ENCODE measurements at places on chromosomes 7 and 10.

DNA sequence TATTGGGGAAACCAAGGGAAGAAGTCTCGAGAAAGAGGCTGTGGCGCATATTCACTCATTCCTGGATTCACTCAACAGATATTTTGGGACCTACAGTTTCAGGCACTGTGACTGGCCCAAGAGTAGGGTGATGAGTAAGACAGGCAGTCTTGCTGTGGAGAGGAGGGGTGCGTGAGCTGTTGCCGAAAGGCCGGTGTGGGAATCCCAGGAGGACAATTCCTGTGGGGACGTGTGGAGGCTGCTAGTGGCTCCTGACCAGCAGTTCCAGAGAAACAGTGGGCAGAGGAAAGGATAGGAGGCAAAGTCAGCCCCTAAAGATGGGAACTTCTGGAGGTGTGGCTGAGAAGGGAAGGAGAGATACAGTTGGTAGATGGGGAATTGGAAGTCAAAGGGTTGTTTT lies 59.3 kb upstream of the GRB10 start:
- no peak for DNase-seq

DNA sequence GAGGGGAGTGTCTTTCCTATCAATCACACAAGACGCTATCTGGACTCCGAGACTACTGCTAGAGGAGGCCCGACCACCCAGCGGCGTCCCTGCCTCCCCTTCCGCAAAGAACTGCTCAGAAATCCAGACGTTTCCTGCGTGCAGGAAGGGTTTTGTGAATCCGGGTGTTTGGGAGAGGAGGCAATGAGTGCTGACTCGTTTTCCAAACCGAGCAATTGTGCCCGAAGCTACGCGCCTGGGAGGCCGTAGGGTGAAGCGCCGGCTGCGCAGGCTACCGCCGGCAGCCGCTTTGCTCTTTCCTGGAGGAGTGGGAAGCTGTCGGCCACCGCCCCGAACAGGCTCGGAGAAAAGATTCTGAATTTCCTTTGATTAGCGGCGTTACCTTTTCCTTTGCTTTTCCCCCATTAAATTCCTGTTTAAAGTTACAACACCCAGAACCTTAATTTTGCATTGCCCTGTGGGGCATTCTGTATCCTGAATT lies 5.3 kb downstream of the VAX1 start:
- no peak for DNase-seq

DNA sequence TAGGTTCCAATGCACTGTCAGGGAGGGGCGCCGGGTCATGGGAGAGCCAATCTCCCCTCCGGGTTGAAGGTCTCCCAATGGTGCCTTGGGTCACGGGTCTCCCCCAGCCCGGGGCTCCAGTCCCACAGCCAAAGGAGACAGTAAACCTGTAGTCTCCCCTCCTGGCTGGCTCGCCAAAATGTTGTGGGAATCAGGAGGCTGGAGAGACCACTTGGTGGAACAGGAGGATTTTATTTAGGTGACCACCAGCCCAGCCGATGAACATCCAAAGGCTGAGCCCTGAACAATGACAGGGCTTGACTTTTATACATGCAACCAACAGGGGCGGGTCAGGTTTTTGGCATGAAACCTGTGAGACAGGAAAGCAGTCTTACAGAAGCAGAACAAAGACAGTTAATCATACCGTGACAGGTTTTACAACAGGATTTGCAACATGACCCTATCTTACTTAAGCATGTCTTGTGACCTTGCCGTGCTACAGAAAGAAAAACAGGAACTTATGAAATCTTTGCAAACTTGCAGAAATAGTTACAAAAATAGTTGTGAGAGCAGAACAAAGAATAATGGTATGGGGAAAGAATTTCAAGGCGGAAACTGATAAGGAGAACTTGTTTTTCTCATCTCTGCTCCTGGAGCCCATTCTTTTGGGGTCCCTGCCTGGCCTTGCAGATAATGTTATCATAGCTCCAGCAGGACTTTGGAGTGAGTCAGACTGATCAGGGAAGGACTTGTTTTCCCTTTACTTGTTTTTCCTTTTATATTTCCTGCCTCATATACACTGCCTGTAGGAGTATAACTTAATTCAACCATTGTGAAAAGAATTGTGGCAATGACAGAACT lies 7.1 kb downstream of the ERV3-1 start:
- no peak for DNase-seq

DNA sequence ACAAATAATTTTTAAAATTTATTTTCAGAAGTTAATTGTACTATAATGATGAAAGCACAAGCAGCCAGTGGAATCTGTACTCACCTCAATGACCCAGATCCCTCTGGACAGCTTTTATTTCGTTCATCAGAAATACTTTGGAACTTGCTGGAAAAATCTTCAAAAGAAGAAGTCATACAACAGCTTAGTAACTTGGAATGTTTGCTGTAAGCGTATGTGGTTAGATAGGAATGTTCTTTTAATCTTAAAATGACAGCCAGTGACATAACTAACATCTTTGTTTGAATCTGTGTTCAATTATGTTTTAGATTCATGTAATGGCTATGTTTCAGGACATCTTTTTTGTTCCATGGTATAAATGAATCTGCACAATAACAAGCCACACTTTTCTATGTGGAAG lies 26.8 kb downstream of the CFAP69 start:
- no peak for DNase-seq

DNA sequence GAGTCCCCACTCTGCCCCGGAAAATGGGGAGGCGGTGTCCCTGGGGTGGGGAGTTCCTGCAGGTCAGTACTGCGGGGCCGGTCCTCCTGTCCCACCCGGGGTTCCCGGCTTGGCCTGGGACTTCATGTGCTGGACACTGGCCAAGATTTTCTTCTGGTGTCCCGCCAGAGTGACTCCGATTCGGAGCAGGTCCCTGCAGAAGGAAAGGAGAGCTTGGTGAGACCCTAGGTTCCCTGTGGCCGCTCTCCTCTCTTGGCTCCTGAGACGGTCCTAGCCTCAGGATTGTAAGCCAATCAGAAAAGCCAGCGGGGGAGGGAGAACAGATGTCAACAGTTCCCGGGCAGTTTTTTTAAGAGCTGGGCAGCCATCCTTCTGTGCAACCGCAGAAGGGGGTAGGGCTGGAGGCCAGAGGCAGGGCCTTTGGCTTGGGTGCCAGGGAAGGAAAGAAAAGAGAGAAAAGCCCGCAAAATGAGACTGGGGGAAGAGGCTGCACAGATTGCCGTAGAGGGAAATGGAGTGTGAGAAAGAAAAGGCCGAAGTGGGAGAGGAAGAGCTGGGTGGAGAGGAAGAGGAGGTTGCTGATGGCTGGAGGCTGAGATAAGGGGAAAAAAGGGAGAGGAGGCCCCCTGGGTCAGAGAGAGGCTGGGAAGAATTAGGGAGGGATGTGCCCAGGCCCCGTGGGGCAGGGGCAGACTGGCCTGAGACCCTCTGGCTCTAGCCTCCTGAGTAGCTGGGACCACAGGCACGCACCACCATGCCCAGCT lies 23.7 kb downstream of the EPHB4 start:
- DNase-seq = no peak

DNA sequence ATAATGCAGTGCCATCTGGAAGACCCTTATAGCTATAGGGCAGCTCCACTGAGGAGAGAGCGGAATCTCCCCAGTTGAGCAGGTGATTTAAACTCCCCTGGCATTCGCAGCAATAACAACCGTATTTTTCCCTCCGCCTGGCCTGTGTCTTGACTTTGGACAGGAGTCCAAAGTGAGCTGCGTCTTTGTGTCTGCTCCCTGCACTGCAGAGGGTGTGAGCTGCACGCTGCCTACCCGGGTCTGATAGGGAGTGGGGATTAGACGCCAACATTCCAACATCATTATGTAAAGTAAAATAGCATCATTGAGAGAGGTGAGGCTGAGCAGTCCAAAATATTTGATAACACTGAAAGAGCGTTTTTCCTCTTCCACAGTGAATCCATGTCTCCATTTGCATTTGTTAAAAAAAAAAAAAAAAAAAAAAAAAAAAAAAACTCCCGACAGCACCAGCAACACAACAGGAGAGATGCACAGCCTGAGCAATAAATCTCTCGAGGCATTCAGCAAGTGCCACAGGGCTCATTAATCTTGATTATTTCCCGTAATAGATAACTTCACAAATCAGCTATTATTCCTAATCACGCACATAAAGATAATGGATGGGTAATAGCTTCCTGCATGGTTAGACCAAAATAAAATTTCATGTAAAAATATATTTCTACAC lies 68.6 kb downstream of the CELF2 start:
- DNase-seq = no peak

DNA sequence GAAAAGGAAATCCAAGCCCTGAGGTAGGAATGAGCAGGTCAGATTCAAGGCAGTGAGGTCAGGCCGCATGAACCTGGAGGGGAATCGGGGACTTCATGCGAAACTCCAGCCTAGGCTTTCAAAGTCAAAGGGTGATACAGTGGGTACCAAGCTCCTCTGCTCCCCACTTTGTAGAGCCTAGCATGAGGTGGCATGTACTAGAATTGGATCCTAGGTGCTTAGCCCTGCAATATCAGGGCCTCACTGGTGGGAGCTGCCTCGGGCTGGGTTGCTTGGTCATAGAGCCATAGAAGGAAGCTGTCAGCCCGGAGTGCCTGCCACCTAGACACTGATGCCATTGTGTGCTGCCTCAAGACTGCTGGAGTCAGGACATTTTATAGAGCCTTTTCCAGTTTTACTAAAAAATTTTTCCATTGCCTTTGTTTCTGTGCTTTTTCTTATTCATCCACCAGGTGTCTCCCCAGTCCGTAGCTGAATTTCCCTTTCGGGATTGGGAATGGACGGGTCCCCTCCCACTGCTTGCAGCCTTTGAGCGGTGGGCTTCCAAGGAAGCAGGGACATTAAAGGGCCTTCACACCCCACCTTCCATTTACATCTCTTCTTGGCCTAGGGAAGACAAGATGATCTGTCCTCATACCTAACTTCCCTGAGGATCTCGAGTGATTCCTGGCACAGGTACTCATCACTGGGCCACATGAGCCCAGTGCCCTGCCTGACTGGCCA lies 5.5 kb upstream of the LZTS2 start:
- DNase-seq = no peak

DNA sequence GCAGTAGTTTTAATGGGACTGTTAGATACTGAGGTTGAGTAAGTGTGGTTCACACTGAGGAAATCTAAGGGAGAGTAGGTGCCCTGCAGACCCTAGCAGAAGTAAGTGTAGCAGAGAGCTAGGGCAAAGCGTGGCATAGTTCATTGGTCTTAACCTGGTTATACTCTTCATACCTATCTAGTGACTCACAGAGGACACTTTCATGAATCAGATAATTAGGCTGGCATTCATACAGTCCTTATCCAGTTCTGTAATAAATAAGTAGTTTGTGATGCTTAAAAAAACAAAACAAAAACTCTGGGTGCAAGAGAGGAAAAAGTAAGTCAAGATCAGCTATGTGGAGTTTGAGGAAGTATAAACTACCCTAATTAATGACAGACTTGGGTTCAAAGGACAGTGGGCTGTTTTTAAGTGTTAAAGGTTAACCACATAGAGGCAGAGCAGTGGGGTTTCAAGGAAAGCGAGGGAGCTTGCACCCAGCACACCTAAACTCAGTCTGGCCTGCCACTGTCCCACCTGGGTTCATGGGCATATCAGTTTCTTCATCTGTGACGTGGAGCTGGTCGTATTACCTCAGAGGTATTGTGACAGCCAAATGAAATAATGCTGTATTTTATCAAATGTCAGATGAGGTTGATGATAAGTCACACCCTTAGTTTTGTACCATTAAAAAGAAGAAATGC lies 27.1 kb downstream of the LMTK2 start:
- no peak for DNase-seq

GRCh38 chr7:152126741-152127140 lies 101.3 kb downstream of the GALNT11 start:
- DNase-seq = no peak

- no peak for DNase-seq
Observed at GRCh38 chr7:112001091-112001826, 204.9 kb downstream of the DOCK4 start.

DNA sequence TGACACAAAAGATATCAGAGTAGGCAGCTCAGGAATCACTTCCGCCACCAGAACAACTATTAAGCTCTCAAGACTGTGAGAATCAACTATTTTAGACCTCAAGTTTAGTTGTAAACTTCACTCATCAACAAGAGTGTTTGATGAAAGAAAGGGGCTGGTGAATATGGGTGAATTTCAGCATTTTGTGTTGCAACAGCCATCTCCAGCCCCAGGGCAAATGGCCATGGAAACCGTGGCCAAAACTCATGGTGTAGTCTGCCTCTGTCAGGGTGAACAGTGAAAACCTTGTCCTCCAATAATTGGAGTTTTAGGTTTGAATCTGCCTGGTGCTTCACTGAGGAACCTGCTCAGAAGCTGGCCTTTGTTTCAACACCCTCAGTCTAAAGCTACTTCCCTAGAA lies 60.0 kb downstream of the POLR1F start:
- no peak for DNase-seq

DNA sequence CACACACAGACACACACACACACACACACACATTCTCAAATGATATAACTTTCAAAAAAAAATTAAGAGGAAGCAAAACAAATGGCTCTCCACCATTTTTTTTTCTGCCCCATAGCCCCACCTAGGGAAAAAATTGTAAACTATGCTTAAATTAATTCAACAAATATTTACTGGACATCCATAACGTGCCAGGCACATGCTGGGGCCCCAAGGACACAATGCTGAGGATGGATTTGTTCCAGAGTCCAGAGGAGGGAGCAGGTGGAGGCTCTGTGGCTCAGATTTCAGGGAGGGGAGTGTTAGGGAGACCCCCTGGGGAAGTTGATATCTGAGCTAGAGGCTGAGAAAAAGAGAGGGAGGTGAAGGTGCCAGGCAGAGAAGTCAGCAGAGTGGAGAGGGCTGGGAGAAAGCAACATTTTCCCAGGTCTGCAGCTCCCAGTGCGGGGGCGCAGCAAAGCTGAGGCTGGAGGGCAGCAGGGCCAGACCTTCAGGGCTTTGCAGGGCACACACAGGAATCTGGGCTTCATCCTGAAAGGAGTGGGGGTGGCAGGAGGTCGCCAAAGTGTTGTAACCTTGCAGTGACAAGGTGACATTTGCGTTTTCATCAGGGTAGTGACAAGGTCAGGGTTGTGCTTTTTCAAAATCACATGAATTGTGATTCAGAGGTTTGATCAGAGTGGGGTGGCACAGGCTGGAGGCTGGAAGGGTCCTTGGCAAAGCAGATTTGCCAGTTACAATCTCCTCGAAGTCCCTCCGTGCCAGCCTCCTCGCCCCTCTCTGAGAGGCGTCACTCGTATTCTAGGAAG lies 261.6 kb downstream of the WDR11 start:
- DNase-seq = no peak

DNA sequence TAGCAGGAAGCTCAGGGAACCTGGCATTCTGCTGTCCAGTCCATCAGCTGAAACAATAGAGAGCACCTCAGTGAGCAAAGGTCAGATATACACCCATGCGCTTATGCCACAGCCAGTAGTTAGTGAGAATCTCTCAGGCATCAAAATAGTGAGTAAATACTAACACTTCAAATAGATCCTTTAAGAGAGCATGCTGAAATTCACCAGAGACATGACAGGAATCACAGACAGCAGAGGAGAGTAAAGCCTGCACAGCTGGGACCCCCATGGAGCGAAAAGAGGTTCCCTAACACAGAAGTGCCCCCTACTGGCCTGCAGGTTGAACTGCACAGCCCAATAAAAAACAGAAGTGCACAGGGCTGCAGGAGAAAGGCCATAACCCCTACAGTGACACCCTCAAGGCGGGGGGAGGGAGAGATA lies 57.6 kb upstream of the ANTXRL start:
- DNase-seq = no peak
